ENCODE measurements at places on chromosomes 4 and X. TPM values are rescaled to one million over a fixed set of nuclear protein-coding genes. Genes with fewer than 3 reads are reported as not detected.

DNA sequence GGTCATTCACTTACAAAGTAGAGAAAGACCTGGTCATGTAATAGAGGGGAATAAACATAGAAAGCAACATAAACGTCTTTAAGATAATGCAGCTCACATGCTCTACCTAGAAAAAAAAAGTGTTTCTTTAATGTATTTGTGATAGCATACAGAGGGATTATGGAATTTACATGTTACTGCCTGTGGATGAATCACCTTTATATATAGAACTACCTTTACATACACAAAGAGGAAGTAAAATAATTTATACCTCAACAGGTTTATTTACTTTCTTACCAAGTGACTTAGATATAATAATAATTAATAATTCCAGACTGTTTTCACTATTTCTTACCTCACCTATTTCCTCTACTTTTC is 81.5 kb downstream of the PPP3CA start:
- no peaks in the 10 kb centered on the region for H3K27me3 ChIP-seq
- no peak overlapping the region for H3K27ac ChIP-seq
- H3K4me3 ChIP-seq: no peak overlapping the region
- no peak for DNase-seq
- no peaks in the 10 kb centered on the region for H3K4me1 ChIP-seq

The TNMD gene
- 713 TPM for total RNA-seq

The FHDC1 gene
- 3.6 TPM for total RNA-seq

DNA sequence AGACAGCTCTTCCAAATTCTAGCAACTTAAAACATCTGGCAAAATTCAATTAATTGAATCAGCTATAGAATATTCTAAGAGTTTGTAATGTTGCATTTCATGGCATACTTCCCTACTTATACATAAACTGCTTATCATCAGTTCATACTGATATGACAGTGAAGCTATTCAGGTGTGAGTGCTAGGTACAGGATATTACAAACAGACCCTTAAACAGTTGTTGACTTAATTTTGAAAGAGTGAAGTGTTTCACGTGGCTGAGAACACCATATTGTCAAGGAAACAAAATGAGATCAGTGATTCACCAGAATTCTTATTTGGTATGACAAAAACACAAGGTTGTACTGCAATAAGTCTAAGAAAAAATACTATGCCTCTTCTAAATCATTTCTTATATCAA is 27.4 kb downstream of the CENPU start:
- H3K27ac ChIP-seq: no peak overlapping the region
- no peaks in the 10 kb centered on the region for H3K27me3 ChIP-seq
- no peak for DNase-seq
- H3K4me3 ChIP-seq: no peak overlapping the region
- no peaks in the 10 kb centered on the region for H3K4me1 ChIP-seq

The SHROOM2 gene
- total RNA-seq: 0.84 TPM

Data from muscle of leg (tissue), 16 donors.